Stimulated activated CD4-positive, alpha-beta T cell treated with anti-CD3 and anti-CD28 coated beads, TNF-alpha, amount 100 ng/mL, for 4 hours (primary cell): ENCODE measurements at places on chromosomes 2 and 18.

GRCh38 chr18:41893432-41893831, 61.6 kb upstream of the PIK3C3 start:
- no peak for DNase-seq

GRCh38 chr2:214104967-214105366, 305.9 kb upstream of the VWC2L start:
- no peak for DNase-seq

- no peak for DNase-seq
Measured at GRCh38 chr2:231321021-231321420, 74.5 kb upstream of the B3GNT7 start.

GRCh38 chr2:203510256-203510940, 24.7 kb downstream of the RAPH1 start:
- DNase-seq, result no peak

GRCh38 chr2:219542931-219543595, 546 bp downstream of the CHPF start:
- DNase-seq, result peak; percentile 13

DNA sequence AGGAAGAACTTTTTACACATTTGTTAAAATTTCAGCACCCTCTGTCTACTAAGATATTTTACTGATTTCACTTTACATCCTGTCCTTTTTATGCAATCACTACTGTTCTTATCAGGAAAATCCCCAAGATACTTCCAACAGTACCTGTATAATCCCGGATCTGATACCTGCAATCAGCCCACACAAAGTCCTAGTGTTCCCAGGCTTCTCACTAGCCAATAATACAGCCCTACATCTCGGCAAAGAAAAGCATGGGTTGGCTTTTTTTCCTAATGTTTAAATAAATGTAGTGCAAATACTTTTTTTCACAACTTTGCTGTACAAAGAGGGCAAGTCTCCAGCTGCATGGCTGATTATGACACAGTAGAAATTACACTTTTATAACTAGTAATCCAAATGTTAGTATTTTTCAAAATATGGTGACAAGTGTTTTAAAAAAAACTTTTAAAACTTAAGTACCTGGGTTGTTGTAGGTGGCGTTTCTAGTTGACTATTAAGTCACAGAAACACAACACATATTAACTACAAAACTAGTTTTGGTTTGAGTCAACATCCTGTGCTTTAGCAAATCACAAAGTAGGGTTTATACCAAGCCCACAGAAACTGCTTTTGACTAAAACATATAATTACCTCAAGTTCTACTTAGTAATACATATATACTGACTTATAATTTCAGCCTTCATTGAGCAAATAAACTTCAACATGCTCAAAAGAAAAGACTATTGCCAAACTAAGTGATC, 19.5 kb downstream of the CNOT11 start:
- DNase-seq, result no peak

- DNase-seq, result no peak
Measured at GRCh38 chr2:241020201-241020600, 21.8 kb downstream of the SNED1 start.

DNA sequence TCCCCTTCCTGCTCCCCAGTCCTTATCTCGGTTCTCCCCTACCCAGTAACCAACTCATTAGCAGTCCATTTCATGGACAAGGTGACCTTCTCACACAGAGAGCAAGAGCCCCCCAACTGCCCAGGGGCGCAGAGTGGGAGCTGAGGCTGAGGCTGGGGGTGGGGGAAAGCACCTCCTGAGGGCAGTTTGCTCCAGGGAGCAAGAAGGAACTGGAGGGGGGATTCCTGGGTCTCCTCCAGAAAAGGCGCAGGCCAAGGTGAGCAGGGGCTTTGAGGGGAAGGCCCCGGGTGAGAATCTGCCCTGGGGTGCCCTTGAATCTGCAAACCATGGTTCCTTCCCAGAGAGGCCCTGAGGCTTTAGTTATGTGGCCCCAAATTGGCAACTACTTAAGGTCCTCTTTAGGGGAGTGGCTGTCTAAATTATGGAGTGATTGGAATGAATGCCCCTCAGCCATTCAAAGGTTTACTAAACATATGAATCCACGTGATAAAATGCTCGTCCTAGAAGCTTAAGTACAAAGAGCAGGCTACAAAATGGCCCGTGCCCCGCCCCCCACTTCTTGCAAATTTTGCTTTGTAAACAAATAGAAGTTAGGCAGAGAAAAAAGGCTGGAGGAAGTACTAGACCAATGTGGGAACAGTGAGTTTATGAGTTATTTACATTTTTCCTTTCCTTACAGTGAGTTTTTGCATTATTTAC, 123.5 kb upstream of the HS6ST1 start:
- DNase-seq, result no peak

DNA sequence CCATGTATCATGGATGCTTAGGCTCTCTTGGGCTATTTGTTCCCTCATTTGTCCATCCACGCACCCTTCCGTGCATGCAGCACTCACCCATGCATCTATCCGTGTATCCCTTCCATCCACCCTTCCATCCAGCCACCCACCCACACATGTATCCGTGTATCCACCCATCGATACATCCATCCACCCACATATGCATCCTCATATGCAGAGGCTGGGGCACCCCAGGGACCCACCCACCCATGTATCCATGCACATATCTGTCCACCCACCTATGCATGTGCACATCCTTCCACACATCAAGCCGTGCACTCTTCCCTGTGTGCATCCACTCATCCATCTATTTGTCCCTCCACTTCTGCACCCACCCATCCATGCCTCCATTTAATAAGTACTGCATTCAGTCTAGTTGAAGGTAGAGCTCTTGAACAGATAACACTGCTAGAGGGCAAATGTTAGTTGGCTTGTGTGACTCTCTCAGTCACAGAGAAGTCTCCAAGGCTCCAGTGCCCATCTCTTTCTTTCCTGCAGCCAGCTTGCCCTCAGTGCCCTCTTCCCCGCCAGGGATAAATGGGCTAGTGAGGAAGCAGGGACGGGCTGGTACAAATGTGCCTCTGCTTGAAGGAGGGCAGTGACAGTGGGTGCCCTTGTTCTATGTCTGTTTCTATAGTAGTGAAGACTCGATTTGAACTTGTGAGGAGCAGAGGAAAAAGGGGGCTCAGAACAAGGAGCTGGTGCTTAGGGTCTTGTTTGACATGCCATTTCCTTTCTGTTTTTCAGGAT, 61.5 kb downstream of the EMILIN2 start:
- no peak for DNase-seq

DNA sequence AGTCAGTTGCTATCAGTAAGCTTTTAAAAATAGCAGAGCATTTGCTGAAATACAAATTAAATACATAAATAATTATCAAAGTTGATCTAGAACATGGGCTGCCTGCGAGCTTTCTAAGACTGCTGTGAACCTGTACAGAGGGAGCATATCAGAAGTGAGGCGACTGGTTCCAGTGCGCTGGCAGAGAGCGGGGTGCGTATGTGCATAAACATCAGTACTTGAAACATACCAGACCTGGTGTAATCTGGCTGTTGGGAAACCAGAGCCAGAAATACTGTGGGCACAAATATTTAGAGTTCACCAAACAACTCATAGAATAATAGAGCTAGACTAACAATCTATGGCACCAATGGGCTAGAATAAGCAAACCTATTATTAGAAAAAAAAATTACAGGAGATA, 27.3 kb downstream of the PDIA6 start:
- no peak for DNase-seq

GRCh38 chr18:9811978-9812377, 73.8 kb upstream of the TXNDC2 start:
- no peak for DNase-seq

GRCh38 chr2:235265348-235265965, 228.4 kb upstream of the AGAP1 start:
- DNase-seq, result no peak

DNA sequence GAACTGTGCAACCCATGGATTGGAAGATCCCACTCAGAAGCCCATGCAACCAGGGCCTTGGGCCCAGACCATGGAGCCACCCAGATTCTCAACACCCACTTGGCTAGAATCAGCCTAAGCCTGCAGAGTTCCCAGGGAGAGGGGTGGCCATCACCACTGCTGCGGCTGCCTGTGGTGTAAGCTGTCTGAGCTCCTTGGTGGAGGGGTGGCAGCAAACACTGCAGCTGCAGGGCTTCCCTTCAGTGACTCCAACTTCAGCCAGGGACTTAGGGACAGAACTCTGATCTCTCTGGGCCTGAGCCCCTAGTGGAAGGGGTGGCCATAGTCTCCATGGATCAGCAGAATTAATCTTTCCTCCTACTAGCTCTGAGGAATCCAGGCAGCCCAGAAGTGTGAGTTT, 72.5 kb downstream of the RAD51AP2 start:
- no peak for DNase-seq

DNA sequence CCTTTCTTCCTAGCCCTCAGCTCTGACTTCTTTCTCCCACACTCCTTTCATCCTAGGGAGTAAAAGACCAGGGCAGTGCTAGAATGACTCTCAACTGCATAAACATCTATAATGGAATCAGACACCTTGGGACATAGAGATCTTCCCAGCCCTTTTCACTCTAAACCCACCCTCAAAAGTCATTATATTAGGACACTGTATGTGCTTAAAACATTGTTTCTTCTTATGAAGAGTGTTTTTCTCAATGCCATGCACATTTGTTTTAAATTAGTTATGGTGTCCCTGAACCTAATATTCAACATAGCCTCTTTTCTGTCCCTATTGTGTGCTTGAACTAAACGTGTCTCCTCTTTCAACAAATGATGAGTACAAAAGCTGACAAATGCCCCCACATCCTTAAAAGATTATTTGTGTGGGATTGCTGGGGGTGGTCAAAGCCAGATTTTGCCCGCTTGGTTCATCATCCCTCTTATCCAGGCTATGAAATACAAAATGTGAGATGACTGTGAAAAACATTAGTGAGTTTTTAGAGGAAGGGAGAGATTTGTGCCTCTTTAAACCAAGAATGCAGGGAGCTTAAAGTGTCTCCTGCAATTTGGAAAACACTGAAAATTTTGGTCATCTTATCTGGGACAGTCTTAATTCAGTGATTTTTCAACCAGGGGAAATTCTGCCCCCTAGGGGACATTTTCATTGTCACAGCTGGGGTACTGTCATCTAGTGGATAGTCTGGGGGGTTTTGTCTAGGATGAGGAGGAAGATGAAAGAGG, 29.0 kb downstream of the SERPINB5 start:
- DNase-seq, result no peak

DNA sequence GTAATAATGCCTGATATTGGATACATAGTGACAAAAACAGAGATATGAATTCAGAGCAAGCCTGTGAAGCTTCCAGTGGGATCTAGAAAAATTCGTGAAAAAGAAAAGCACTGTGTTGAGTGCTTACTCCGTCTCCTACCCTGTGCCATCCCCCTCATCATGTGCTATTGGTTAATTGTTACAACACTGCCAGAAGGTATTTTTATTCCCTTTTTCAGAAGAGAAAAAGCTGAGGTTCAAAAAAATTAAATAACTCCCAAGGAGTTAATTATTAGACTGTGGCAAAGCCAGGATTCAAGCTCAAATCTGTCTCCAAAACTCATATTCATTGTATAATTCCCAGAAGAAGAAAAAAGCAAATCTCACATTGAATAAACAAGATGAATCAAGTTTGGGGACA, 735.5 kb upstream of the ACVR2A start:
- no peak for DNase-seq

DNA sequence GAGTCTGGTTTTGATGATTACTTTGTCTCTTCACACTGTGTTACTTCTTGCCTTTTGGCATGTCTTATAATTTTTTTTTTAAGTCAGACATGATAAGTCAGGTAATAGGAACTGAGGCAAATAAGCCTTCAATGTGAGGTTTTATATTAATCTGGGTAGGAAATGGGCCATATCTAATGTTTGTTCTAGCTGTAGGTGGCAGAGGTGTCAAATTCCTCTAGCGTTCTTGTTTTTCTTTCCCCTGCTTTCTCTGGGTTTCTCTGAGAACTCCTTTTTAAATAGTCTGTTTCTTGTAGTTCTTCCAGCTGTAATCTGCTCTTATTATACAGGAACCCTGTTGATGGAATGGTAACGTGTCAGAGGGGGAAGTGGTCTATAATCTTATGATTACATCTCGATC, 5.7 kb downstream of the SP140 start:
- DNase-seq, result no peak

DNA sequence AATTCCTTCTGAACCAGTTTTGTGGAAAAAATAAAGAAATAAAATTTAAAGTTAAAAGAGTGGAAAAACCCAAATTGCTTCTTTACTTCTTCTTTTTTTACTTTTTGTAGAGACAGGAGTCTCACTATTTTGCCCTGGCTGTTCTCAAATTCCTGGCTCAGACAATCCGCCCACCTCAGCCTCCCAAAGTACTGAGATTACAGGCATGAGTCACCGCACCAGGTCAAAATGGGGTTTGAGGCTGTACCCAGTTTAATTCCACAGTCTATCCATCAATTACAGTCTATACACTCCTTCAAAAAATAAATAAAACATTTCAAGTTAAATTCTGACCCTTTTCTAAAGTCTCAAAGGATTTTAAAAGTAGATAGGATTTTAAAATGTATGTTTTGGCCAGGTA, 120.3 kb downstream of the FAM161A start:
- no peak for DNase-seq

GRCh38 chr2:160039166-160039903, 23.1 kb downstream of the PLA2R1 start:
- DNase-seq, result no peak

GRCh38 chr2:42314892-42315468, 46.0 kb downstream of the COX7A2L start:
- DNase-seq, result no peak

- no peak for DNase-seq
Measured at GRCh38 chr2:229417176-229417575, 146.1 kb upstream of the PID1 start.

- no peak for DNase-seq
Measured at GRCh38 chr2:43022896-43023295, 203.5 kb downstream of the ZFP36L2 start.

DNA sequence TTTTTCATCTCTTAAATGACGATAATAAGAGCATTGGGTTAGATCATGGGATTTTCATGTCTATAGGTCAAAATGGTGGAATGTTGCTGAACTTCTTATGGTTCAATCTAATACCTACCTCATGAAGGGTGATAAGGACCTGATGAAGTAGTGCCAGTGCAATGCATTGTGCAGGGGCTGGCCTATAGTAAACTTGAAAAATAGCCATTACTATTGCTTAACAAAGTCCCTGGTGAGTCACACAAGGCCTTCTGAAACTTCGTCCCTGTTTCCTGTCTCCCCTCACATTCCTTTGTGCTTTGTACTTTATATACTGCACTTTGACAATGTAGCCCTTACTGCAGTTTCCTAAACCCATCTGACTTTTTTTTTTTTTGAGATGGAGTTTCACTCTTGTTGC, 515.9 kb downstream of the SLC4A3 start:
- no peak for DNase-seq
